ENCODE measurements at places on chromosomes 7 and 10. TPM values are rescaled to one million over a fixed set of nuclear protein-coding genes. Genes with fewer than 3 reads are reported as not detected.

DNA sequence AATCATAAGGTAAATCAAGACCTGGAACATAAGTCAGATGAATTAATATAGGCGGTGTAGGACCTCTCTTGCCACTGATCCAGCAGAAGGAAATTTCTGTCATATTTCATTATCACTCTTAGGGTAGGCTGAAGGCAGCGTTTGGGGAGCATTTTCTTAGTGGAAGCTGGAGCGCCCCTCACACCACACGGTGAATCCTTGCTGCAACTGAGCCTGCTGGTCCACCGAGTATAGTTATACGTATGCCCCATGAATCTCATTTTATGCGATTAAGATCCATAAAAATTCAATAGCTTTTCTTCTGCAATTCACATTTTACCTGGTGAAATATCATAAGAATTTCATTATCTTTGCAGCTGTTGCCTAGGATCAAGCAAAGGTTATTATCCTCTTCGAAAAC is 19.6 kb downstream of the EBF3 start:
- no peak overlapping the region for H3K27ac ChIP-seq
- no peaks in the 10 kb centered on the region for H3K27me3 ChIP-seq
- H3K36me3 ChIP-seq = no peaks in the 10 kb centered on the region
- H3K4me1 ChIP-seq = no peaks in the 10 kb centered on the region
- DNase-seq = no peak

DNA sequence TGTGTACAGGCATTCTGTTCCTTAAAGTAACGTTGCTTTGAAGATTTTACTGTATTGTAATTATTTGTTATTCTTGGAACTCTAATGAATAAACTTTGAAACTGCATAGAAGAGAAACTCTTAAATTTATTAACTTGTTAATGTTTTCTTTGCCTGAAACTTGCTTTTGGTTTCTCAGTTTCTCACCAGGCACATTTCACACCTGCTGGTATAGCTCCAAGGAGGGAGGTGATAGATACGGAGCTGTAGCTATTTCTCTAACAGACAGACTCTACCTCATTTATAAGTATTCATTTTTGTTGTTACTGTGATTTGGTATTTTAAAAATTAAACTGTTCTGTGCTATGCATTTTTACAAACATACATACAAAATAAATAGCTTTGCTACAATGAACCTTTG is 32.7 kb downstream of the R3HCC1L start:
- no peaks in the 10 kb centered on the region for H3K27me3 ChIP-seq
- peaks cover 3% of the 10 kb centered on the region for H3K4me1 ChIP-seq
- peaks cover 25% of the 10 kb centered on the region for H3K36me3 ChIP-seq
- H3K27ac ChIP-seq = no peak overlapping the region
- H3K4me3 ChIP-seq = no peak overlapping the region
- DNase-seq = no peak

DNA sequence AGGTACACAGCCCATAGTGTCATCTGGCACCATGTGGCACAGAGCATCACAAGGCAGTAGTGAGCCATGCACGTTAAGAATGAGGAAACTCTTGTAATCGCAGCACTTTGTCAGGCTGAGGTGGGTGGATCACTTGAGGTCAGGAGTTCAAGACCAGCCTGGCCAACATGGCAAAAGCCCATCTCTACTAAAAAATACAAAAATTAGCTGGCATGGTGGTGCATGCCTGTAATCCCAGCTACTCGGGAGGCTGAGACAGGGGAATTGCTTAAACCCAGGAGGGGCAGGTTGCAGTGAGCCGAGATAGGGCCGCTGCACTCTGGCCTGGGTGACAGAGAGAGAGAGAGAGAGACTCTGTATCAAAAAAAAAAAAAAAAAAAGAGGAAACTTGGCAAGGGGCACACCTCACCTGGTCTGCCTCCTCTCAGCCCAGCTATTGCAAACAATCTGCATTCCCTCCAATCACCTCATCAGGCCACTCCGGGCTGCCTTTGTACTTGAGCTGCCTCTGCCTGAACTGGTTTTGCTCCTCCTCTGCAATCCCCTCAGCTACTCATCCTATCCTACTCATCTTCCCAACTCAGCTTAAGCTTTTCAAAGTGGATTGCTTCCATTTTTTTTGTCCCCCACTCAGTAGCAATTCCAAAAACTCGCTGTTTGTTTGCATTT is 46.0 kb upstream of the OPTN start:
- H3K36me3 ChIP-seq = no peaks in the 10 kb centered on the region
- DNase-seq = no peak
- no peaks in the 10 kb centered on the region for H3K4me1 ChIP-seq
- peaks cover 4% of the 10 kb centered on the region for H3K27me3 ChIP-seq

DNA sequence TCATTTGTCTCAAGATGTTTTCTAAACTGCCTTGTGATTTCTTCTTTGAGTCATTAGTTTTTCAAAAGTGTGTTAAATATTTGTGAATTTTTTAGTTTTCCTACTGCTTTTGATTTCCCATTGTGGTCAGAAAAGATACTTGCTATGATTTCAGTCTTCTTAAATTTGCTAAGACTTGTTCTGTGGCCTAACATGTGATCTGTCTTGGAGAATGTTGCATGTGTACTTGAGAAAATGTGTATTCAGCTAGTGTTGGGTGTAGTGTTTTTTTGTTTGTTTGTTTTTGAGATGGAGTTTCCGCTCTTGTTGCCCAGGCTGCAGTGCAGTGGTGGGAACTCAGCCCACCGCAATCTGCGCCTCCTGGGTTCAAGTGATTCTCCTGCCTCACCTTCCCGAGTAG is 28.6 kb downstream of the BMPR1A start:
- DNase-seq = no peak
- no peaks in the 10 kb centered on the region for H3K4me1 ChIP-seq
- peaks cover 4% of the 10 kb centered on the region for H3K36me3 ChIP-seq
- no peak overlapping the region for H3K27ac ChIP-seq

Gene SCD
- 129 TPM for total RNA-seq

- no peaks in the 10 kb centered on the region for H3K27me3 ChIP-seq
- peaks cover 17% of the 10 kb centered on the region for H3K4me1 ChIP-seq
- DNase-seq = no peak
- no peak overlapping the region for H3K27ac ChIP-seq
- H3K4me3 ChIP-seq = no peak overlapping the region
- H3K36me3 ChIP-seq = peaks cover 6% of the 10 kb centered on the region
Observed at GRCh38 chr10:92208157-92208720, 82.6 kb downstream of the CPEB3 start.

DNA sequence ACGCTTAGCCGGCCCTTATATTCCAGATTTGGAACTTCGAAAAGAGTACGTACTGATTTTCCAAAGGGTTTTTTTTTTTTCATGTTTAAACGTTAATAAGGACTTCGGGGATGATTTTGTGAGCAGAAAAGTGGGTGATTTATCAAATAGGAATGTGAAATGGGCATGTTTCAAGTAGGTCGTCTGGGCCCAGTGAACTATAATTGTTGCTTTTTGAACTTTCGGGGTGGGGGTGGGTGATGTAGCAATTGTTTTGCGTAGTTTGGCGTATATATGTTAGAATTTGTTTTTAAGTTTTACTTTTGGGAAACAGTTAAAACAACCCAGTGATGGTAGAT is 299 bp upstream of the PBLD start:
- peak overlapping the region; percentile 100 for H3K27ac ChIP-seq
- H3K4me3 ChIP-seq = peak overlapping the region; percentile 100
- H3K36me3 ChIP-seq = peaks cover 45% of the 10 kb centered on the region
- peaks cover 60% of the 10 kb centered on the region for H3K4me1 ChIP-seq
- no peak for DNase-seq

Gene WIPF3
- not detected for total RNA-seq

DNA sequence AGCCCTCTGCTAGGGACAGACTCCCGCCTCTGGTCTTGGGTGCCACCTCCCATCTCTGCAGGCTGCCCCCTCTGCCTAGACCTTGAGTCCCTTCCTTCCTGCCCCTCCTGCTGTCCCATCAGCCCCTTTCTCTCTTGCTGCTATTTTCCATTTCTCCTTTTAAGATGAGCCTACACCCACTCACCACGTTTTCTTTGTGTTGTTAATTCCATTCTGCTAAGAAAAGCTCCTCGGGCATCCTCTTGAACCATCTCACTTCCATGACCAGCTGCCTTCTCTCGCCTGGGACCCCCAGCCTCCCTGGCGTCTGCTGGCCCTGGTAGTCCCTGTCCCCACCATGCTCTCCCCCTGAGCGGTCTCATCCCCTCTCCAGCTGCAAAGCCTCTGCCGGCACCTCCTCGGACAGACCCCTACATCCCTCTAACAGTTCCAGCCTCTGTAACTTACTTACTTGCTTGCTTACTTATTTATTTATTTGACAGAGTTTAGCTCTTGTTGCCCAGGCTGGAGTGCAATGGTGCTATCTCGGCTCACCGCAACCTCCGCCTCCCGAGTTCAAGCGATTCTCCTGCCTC is 95.8 kb upstream of the SH2B2 start:
- H3K36me3 ChIP-seq = peaks cover 3% of the 10 kb centered on the region
- H3K4me3 ChIP-seq = no peak overlapping the region
- H3K4me1 ChIP-seq = peaks cover 2% of the 10 kb centered on the region
- no peaks in the 10 kb centered on the region for H3K27me3 ChIP-seq
- no peak overlapping the region for H3K27ac ChIP-seq

DNA sequence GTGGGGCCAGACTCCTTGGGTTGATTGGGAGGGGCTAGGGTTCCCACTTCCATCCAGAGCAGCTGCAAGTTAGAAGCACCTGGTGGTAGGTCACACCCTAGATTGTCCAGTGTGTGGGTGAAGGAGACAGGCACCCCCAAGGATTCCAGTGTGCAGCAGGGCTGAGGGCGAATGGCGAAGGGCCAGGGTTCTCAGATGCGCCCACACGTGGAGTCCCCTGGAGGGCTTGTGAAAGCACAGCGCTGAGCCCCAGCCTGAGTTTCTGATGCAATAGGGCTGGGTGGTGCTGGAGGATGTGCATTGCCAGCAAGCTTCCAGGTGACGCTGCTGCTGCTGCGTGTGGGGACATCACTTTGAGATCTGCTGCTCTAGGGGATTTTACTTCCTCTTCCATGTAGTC is 25.4 kb downstream of the TBATA start:
- no peaks in the 10 kb centered on the region for H3K27me3 ChIP-seq
- no peak overlapping the region for H3K4me3 ChIP-seq
- H3K4me1 ChIP-seq = peaks cover 8% of the 10 kb centered on the region
- no peaks in the 10 kb centered on the region for H3K36me3 ChIP-seq
- no peak overlapping the region for H3K27ac ChIP-seq

DNA sequence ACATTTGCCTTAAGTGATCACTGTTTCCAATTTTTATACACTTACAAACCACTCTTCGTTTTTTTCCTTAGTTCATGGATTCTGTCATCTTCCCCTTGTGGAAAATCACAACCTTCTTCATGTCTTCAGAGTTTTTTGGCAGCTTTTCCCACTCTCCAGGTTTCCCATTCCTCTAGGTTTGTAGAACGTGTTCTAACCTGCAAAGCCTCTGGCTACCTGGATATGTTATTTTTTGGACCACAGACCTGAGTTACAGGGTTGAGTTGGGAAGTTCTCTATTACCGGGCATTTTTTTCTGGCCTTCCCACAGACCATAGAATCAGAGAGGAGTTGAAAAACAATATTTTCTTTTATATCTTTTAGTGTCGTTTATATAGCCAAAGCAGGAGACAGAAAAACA is 30.2 kb downstream of the NRG3 start:
- no peak overlapping the region for H3K4me3 ChIP-seq
- no peak overlapping the region for H3K27ac ChIP-seq
- no peak for DNase-seq
- H3K4me1 ChIP-seq = no peaks in the 10 kb centered on the region
- H3K27me3 ChIP-seq = no peaks in the 10 kb centered on the region

DNA sequence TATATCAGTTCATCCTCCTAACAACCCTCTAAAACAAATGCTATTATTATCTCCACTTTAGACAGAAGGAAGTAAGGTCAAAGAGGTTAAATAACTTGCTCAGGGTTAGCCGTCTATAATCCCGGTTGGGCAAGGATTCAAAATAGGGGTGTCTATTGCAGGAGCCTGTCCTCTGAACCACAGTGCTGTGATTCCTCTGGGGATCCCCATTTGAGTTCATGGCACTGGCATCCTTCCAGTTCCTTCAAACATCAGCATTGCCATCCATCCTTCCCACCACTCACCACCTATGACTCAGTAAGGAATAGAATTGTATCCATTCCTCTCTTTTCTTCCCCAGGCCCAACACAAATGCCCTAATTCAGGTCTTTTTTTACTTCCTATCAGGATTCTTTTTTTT is 25.6 kb downstream of the HPS6 start:
- DNase-seq = no peak
- peaks cover 3% of the 10 kb centered on the region for H3K36me3 ChIP-seq
- no peaks in the 10 kb centered on the region for H3K4me1 ChIP-seq
- no peaks in the 10 kb centered on the region for H3K27me3 ChIP-seq

- peaks cover 28% of the 10 kb centered on the region for H3K4me1 ChIP-seq
- DNase-seq = no peak
- H3K4me3 ChIP-seq = peak overlapping the region; percentile 25
Observed at GRCh38 chr10:68327889-68328786, 3.7 kb upstream of the HNRNPH3 start.

DNA sequence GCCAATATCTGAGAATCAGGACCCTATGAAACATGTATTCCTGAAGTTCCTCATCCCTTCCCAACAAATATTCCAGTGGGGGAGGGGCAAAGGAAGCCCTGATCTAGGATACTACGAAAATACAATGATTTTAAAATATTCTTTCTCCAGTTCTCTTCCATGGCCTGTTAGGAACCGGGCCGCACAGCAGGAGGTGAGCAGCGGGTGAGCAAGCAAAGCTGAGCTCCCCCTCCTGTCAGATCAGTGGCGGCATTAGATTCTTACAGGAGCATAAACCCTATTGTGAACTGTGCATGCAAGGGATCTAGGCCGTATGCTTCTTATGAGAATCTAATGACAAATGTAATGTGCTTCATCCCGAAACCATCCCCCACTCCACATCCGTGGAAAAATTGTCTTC is 370.8 kb downstream of the WDR11 start:
- H3K4me3 ChIP-seq = no peak overlapping the region
- no peaks in the 10 kb centered on the region for H3K27me3 ChIP-seq
- no peak overlapping the region for H3K27ac ChIP-seq

DNA sequence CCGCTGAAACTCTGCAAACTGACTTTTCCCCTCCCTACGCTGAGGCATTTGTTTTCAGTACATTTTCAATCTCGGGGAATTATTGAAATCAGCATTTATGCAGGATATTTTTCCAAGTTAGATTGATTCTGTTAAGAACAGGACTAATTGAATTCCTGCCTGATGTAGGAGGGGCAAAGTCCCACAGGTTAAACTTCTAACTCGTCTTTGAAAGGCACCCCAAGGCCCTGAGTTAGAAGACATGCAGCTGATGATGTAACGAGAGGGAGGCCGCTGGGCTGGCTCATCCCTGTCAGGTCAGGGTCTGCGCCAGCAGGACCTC is 253.1 kb downstream of the CELF2 start:
- peaks cover 42% of the 10 kb centered on the region for H3K4me1 ChIP-seq
- H3K27me3 ChIP-seq = no peaks in the 10 kb centered on the region
- no peak for DNase-seq
- no peak overlapping the region for H3K27ac ChIP-seq
